ENCODE measurements at places on chromosomes 11 and 22.

- no peak for DNase-seq
These were observed 70.4 kb downstream of the RRM1 start for GRCh38 chr11:4164884-4165590.

DNA sequence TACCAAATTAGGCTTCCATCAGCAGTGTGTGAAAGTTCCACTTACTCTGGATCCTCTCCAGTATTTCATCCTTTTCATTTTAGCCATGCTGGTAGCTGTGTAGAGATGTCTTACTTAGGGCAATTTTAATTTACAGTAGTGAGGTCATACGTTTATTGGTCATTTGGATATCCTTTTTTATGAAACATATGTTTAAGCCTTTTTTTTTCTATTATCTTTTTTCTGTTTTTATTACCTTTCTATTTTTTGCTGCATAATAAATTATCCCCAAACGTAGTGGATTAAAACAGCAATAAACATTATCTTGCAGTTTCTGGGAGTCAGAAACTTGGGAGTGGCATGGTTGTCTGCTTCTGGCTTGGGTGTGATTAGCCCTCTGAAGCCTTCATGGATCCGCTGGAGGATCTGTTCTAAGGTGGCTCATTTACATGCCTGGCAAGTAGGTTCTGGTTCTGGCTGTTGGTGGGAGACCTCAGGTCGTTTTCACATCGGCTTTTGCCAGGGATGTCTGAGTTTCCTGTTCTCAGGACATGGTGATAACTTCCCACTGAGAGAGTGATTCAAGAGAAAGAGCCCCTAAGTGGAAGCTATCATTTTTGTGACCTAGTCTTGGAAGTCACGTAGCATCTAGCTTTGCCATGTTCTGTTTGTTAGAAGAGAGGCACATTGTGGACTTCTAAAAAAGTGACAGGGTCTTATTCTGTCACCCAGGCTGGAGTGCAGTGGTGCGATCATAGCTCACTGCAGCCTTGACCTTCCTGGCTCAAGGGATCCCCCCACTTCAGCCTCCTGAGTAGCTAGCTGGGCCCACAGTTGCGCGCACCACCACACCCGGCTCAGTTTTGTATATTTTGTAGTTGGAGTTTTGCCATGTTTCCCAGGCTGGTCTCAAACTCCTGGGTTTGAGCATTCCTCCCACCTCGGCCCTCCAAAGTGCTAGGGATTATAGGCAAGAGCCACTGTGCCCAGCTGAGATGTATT is 38.6 kb downstream of the PPP6R3 start:
- no peak for DNase-seq

GRCh38 chr11:19651028-19651427 is 61.6 kb upstream of the NAV2 start:
- DNase-seq: no peak

DNA sequence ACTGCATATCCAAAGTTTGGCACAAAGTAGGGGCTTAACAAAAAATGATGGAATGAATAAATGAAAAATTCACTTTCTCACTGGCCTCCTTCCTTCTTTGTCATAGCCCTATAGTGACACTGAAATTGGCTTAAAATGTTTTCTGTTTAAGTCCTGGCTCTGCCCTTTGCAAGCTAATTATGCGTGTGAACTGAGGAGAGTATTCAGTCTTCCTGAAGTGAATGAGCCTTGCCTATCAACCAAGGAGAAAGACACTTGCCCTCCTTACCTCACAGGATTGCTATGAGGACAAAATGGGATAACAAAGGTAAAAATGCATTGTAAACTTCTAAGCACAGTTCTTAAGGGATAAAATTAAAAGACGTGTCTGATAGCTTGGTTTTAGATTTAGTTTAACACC is 729.8 kb upstream of the ANO3 start:
- DNase-seq: no peak

GRCh38 chr11:59012398-59013265 is 73.3 kb downstream of the GLYATL1 start:
- DNase-seq: no peak

- peak; percentile 26 for DNase-seq
These were observed 62.9 kb upstream of the LRRC4C start for GRCh38 chr11:41522391-41522790.

DNA sequence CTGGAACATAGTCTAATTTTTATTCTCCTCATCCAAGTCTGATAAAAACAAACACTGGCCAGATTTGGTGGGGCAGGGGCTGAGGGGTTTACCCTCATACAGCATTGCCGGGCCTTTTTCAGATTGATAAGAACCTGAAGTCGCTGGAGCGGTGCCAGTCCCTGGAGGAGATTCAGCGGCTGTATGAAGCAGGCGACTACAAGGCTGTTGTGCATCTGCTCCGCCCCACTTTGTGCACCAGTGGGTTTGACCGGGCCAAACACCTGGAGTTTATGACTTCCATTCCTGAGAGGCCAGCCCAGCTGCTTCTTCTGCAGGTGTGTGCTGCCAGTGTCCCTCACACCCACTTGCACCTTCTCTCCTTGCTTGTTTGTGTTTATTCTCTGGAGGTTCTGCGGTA is 55.8 kb downstream of the CABIN1 start:
- no peak for DNase-seq

DNA sequence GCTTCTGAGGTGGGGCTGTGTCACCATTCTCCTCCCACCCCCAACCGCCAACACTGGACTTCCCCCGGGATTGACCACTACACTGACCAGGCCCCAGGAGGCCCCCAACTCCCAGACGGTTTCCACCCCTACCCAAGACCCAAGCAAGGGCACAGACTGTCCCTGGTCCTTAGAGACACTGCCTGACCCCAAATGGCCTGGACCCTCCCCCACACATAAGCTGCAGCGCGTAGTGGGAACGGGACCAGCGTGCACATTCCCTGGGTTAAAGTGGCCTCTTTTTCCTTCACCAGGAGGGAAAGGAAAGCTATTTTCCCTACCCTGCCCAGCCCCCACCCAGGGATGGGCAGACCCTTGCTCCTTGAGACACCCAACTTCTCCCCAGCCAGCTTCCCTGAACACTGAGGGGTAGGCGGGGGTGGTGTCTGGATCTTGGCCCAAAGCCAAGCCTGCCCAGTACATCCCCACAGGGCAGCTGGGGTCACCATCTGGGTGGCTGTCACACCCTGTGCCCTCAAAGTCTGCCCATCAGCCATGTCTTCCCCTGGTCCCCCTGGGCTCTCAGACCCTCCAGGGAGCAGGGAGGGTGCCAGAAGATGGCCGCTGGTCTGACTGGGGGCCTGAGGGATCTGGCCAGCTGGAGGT is 1.6 kb upstream of the MAPK12 start:
- no peak for DNase-seq

DNA sequence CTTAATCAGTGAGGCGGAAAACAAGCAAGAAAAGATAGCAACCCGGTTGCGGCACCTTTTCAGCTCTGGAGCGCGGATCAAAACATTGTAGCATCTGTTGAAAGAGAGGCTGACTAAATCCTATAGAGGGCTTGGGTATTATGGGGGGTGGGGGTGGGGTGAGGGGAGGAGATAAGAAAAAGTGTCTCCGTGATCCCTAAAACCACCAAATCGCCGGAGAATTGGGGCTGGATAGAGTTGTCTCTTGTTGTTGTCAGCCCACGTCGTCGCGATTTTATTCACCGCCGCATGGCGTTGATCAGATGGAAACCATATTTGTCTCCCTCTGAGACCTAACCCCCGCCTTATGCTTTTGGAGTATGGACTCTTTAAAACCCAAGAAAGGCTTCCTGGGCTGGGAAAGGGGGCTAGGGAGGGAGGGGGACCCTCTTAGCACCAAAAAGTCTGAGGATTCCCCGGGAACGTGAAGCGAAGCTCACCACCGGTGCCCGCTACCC is 13.0 kb downstream of the PAX6 start:
- no peak for DNase-seq

- DNase-seq: no peak
These were observed at the start of gene KCNE3 for GRCh38 chr11:74466916-74467885. Gene KCNE3, minus strand, starts transcription at chr11:74467549. Its CDS starts 9,986 bp downstream, at chr11:74457563.

- DNase-seq: no peak
These were observed 53.8 kb downstream of the SWAP70 start for GRCh38 chr11:9717719-9718118.

DNA sequence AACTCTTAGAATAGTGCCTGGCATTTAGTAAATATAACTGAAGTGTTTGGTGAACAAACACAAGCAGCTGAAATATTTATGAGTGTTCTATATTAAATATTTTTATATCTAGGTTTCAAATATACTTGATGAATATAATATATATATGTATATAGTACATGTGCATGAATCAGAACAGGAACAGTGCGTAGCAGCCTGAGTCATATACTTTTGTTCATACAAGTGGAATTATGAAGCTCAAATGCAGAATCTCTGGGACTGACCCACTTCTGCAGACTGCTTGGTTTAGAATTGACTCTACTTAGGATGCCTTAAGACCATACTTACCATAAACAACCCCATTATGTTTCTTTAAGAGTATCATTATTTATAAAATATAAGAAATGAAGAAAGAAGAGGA is 997.8 kb upstream of the RAG2 start:
- no peak for DNase-seq

DNA sequence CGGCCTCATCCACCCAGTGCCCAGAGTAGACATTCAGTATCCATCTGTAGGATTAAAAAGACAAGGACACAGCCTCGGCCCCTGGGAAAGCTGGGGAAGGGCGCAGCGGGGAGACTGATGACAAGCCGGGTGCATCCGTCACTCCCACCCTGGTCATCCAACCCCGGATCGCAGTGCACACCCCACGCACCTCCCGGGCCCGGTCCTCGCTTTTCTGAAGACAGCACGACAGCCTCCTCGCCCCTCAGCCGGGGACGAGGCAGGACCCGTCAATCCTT is 1.1 kb downstream of the FCHSD2 start:
- DNase-seq: no peak

DNA sequence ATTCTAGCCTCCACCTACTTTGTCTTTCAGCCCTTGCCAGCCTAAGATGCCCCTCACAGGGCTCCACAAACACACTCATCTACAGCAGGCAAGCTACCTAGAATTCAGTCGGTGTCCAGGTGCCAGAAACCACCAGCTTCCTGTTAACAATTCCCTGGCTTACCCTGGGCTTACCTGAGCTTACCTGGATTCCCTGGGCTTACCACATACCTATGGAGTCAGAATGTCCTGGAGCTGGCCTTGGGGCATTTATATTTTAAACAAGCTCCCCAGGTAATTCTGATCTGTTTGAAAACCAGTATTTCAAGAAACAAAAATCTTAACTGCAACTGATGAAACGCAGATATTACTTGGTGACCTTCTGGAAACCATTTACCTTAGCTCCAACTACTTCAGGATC is 123.6 kb downstream of the SLC1A2 start:
- no peak for DNase-seq

- no peak for DNase-seq
These were observed 63.9 kb downstream of the GAS2 start for GRCh38 chr11:22730319-22730718.

DNA sequence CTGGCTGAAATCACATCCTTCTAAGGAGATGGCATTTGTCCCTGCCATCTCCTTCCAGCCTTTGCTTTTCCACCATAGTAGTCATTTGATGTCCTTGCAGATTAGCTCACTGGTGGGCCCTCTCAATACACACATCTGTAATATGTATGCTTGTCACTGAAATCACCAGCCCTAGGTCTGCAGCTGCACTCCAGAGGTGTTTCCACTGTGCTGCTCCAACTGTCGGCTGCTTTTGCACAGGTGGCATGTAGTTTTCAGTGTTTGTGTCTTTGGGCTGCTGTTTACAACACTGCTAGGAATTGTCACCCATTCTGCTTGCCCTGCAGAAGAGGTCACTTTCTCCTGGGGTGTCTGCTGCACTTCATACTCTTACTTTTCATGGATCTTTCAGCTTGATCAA is 69.0 kb upstream of the GRAMD1B start:
- DNase-seq: no peak

Measured in GM04503 (cell line).